ENCODE measurements at places on chromosomes 2 and 18. TPM values are rescaled to one million over a fixed set of nuclear protein-coding genes. Genes with fewer than 3 reads are reported as not detected.

The GPAT2 gene
- total RNA-seq, result not detected

The EGR4 gene
- not detected for total RNA-seq

The SP5 gene
- total RNA-seq, result not detected

The YES1 gene
- total RNA-seq, result 95.7 TPM

The PUM2 gene
- total RNA-seq, result 12.6 TPM

The TSPYL6 gene
- not detected for total RNA-seq

The SCYGR7 gene
- total RNA-seq, result not detected

The RGPD4 gene
- total RNA-seq, result not detected

The BZW1 gene
- 327 TPM for total RNA-seq
